Activated CD4-positive, alpha-beta memory T cell treated with anti-CD3 and anti-CD28 coated beads, Interleukin-2, amount 10 ng/mL, durations not matched to agents 7 days and 5 days (primary cell): ENCODE measurements at places on chromosomes 2 and 18. TPM values are rescaled to one million over a fixed set of nuclear protein-coding genes. Genes with fewer than 3 reads are reported as not detected.

- DNase-seq = no peak
- H3K27ac ChIP-seq = peak overlapping the region; percentile 95
- peaks cover 26% of the 10 kb centered on the region for H3K36me3 ChIP-seq
- peaks cover 85% of the 10 kb centered on the region for H3K4me1 ChIP-seq
Measured at GRCh38 chr2:38652431-38653273, 13.3 kb upstream of the GALM start.

DNA sequence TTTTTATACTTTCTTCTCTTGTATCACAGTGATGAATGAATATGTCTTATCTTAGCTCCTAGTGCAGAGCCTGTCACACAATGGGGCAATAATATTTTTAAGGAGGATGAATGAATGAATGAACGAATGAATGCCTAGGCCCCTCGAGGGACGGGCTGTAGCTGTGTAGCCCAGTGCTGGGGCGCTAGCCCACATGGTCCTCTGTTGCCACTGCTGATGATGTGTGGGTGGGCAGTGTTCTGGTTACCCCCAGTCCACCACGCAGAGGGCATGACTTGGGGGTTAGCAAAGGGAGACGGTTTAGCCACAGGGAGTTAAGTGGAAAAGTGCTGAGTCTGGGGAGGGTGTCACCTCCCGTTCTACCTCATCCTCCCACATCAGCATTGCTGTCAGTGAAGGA lies 134.2 kb downstream of the SMAD7 start:
- peaks cover 71% of the 10 kb centered on the region for H3K4me1 ChIP-seq
- peaks cover 36% of the 10 kb centered on the region for H3K36me3 ChIP-seq
- no peak overlapping the region for H3K4me3 ChIP-seq
- H3K27me3 ChIP-seq = no peaks in the 10 kb centered on the region
- H3K27ac ChIP-seq = peak overlapping the region; percentile 27

- no peak for DNase-seq
- H3K27me3 ChIP-seq = no peaks in the 10 kb centered on the region
- no peaks in the 10 kb centered on the region for H3K4me1 ChIP-seq
- no peaks in the 10 kb centered on the region for H3K36me3 ChIP-seq
Measured at GRCh38 chr2:182033449-182033848, 47.8 kb downstream of the PPP1R1C start.

DNA sequence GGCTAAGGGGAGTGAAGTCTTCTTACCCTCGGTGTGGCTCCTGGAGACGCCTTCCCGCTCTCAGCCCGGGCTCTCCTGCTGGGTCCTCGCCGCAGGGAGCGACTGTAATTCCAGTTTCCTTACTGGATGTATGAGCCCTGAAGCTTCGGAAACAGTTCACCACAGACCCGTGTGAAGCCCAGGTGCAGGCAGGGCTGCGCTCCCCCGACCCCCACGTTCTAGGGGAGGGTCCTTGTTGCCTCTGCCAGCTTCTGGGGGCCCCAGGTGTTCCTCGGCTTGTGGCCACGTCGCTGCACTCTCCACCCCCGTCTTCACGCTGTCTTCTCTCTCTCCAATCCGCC lies 5.1 kb upstream of the ASB1 start:
- no peak overlapping the region for H3K4me3 ChIP-seq
- H3K4me1 ChIP-seq = peaks cover 8% of the 10 kb centered on the region
- peaks cover 2% of the 10 kb centered on the region for H3K36me3 ChIP-seq

DNA sequence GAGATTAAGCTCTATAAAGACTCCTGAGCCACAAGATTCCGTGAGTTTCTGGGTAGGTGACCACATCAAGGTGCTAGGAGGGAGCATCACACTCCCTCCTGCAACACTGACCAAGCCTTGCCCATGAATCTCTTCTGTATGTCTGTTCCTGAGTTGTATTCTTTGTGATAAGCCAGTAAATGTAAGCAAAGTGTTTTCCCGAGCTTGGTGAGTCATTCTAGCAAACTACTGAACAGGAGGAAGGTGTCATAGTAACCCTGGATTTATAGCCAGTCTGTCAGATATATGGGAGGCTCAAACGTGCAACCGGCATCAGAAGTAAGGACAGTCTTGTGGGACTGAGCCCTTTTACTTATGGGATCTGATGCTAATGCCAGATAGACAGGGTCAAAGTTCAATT lies 346.1 kb upstream of the KYNU start:
- no peaks in the 10 kb centered on the region for H3K27me3 ChIP-seq
- H3K4me3 ChIP-seq = no peak overlapping the region
- no peaks in the 10 kb centered on the region for H3K4me1 ChIP-seq

DNA sequence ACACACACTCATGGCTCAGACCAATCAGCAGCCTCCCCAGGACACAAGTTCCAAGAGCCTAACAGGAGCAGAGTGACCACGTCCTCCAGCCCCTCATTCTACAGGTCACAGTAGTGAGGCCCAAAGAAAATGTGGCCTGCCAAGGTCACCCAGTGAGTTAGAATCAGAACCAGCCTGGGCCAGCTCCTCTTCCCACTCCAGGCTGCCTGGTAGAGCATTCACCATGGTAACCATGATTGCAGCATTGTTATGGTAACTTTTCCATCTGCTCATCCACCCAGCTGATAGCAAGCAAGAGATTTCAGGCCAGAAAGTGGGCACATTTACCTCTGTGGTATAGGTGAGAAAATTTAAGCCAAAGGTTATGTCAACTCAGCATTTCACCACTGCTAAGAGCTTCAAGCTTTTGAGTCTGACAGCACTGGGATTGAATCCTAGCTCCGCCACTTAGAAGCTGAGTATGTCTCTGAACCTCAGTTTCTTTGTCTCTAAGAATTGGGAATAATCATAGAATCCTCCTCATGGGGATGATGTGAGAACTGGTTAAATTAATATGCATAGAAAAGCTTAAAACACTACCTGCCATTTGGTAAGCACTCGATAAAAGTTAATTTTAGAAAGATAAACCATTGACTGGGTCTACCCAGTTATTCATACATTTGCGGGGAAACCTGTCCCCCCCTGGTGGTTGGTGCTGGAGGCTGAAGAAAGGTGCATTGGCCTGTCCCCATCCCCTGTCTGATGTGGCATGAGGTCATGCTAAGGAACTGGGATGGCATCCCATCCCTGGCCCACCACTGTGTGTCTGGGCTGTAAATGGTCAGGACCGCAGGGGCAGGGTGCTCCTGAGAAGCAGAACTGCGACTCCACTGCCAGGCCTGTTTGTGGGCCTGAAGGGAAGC lies 181.5 kb downstream of the KLHL29 start:
- H3K27ac ChIP-seq = no peak overlapping the region
- no peak overlapping the region for H3K4me3 ChIP-seq
- H3K27me3 ChIP-seq = peaks cover 6% of the 10 kb centered on the region
- H3K4me1 ChIP-seq = no peaks in the 10 kb centered on the region
- DNase-seq = peak; percentile 34
- no peaks in the 10 kb centered on the region for H3K36me3 ChIP-seq

DNA sequence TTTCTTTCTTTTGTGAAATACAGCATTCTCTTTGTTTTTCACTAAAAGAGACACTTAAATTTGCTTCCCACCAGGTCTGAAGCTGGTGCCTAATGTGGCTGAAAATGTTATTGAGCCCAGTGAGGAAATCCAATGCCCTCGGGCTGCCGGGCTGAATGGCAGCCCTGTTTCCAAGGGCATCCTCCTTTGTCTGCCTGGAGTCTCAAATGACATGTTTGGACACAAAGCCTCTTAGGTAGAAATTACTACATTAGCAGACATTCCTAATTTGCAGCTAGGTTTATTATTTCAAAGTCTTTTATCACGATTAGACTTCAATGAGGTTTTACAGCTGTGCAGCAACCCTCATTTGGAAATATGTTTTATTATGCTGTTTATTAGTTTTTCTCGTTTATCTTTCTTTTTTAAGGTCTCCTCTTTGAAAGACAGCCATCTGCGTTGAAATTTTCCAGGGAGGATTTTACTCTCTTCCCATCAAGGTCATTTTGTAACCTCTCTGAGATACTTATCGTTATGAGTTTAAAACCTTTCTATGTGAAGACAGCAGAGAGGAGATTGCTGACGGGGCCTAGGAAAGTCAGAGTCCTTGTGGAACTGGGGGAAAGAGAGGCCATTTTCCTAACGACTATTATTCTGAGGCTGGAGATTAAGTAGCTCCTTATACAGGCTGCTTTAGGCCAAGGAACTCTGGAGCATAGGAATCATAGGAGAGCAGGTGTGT lies 59.0 kb upstream of the ZNF532 start:
- peaks cover 8% of the 10 kb centered on the region for H3K4me1 ChIP-seq
- no peak overlapping the region for H3K4me3 ChIP-seq
- H3K36me3 ChIP-seq = no peaks in the 10 kb centered on the region
- DNase-seq = no peak

GRCh38 chr2:68784915-68785314 lies 50.3 kb downstream of the ARHGAP25 start:
- DNase-seq = no peak
- H3K4me1 ChIP-seq = peaks cover 22% of the 10 kb centered on the region
- no peak overlapping the region for H3K4me3 ChIP-seq

Gene CPLX4
- not detected for total RNA-seq

DNA sequence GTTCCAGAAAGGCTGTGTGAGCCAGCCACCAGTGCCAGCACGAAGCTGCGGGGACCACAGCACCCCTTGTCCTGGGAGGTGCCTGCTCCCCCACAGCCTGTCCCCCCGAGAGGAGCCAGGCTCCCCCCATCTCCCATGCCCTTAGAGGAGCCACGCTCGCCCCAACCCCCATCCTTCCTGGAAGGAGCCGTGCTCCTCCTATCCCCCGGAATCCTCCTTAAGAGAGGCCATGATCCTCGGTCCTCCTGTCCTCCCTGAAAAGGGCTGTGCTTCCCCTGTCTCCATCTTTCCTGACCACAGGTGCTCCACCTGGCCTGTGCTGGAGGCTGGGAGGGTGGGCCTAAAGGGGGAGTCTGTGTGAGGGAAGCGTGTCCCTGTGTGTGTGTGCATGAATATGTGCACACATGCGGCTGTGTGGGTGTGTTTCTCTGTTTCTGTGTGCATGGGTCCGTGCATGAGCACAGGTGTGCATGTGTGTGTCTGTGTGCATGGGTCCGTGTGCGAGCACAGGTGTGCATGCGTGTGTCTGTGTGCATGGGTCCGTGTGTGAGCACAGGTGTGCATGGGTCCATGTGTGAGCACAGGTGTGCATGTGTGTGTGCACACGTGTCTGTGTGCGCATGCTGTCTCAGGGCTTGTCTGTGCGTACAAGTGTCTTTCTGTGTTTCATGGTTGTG lies 80.3 kb downstream of the RTP5 start:
- no peak overlapping the region for H3K4me3 ChIP-seq
- no peaks in the 10 kb centered on the region for H3K4me1 ChIP-seq
- no peaks in the 10 kb centered on the region for H3K36me3 ChIP-seq
- H3K27ac ChIP-seq = no peak overlapping the region
- no peak for DNase-seq
- no peaks in the 10 kb centered on the region for H3K27me3 ChIP-seq

DNA sequence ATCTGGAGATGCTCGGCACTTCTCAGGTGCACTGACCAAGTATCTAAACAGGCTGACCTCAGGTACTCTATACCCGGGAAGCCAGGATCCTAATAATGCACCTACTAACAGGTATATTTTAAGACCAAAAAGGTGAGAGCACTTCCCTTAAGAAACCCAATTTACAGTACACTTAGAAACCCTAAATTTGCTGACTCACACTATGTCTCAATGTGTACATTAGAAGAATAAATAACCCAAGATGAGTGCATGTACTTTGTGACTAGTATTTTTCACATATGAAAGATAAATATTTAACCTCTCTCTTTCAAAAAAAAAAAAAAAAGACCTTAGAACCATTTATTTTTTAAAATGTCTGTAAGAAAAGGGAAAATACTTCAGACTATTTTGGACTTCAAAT lies 118.8 kb downstream of the ZNF516 start:
- no peak overlapping the region for H3K4me3 ChIP-seq
- peaks cover 9% of the 10 kb centered on the region for H3K27me3 ChIP-seq
- no peak overlapping the region for H3K27ac ChIP-seq

Gene TPO
- total RNA-seq = 0.73 TPM

GRCh38 chr2:207385076-207385475 lies 144.7 kb upstream of the CREB1 start:
- peaks cover 5% of the 10 kb centered on the region for H3K4me1 ChIP-seq
- no peak for DNase-seq

- H3K27me3 ChIP-seq = no peaks in the 10 kb centered on the region
- H3K27ac ChIP-seq = no peak overlapping the region
- peaks cover 35% of the 10 kb centered on the region for H3K4me1 ChIP-seq
- no peak for DNase-seq
Measured at GRCh38 chr2:232744963-232745362, 31.4 kb downstream of the KCNJ13 start.

DNA sequence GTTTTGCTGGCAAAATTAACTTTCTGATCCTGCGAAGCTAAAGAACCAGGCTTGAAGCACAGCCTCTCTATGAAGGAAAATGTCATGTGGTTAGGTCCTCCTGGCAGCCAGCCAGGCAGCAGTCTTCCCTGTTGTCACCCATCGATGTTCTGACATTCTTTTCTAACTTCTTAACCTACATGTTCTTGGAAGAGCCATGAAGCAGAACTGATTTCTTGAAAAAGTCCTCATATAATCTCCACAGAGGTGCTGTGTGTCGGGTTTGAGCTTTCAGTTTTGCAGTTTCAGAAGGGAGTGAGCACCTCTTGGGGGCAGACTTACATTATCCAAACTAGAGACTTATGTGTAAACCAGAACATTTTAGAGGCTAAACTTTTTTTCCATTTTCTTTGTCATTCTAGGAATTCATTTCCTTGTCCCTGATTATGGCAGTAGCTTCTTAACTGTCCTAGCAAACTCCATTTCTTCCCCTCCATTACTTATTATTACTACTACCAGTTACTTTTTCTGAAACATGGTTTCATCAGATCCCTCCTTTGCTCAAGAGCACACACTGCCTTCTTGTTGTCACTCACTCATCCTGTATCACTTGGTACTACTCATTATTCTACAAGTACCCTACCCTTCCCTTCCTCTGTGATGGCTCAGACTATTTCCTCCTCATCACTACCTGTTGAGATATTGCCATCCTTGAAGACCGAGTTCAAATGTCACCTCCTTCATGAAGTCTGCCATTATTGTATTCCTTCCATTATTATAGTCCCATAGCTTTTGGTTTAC lies 31.1 kb downstream of the DOK1 start:
- peaks cover 36% of the 10 kb centered on the region for H3K4me1 ChIP-seq
- H3K36me3 ChIP-seq = no peaks in the 10 kb centered on the region
- peak overlapping the region; percentile 43 for H3K4me3 ChIP-seq
- peaks cover 5% of the 10 kb centered on the region for H3K27me3 ChIP-seq
- DNase-seq = peak; percentile 32

Gene PSMG2
- 115 TPM for total RNA-seq

DNA sequence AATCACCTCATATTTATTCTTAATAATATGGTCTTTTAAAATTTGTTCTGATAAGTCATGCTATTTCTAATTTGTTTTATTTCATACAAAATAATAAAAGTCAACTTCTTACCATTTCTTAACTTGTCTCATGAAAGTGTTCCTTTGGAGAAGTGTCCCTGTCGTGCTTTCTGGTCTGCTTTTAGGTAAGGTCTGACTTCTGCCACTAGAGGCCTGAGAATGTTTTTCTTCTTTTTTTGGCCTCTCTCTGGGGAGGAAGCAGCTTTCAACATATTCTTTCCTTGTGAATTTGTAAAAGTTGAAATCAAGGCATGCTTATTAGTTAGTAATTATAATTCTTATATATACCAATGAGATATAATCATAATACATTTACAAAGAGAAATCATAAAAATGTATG lies 39.4 kb downstream of the MAP2 start:
- no peaks in the 10 kb centered on the region for H3K27me3 ChIP-seq
- no peaks in the 10 kb centered on the region for H3K4me1 ChIP-seq
- no peaks in the 10 kb centered on the region for H3K36me3 ChIP-seq
- no peak for DNase-seq

Gene TXNDC2
- total RNA-seq = 0.30 TPM
